ENCODE measurements at places on chromosomes 2 and 18.
A peak's percentile ranks its signal among the peaks of the same experiment; 100 is the strongest.

DNA sequence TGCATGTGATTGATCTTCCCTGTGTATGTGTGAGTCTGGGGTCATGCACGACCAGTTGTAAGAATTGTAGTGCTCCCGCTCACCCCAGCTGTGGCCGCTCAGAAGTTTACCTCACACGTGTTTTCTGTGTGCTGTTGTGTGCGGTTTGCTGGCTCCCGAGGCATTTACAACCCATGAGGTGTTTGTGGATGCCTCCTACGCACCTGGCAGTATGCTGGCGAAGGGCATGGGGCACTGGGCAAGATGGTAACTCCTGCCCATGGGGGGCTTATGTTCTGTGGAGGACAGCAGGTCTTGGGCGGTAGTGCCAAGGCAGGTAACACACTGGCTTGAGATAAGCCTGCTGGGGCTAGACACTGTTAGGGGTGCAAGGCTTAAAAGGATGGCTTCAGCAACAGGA, 102.6 kb upstream of the HS6ST1 start:
- DNase-seq, result no peak

GRCh38 chr2:57876313-57876712, 170.3 kb upstream of the VRK2 start:
- DNase-seq, result no peak

- DNase-seq, result no peak
Measured at GRCh38 chr2:234411793-234412192, 85.1 kb downstream of the ARL4C start.

DNA sequence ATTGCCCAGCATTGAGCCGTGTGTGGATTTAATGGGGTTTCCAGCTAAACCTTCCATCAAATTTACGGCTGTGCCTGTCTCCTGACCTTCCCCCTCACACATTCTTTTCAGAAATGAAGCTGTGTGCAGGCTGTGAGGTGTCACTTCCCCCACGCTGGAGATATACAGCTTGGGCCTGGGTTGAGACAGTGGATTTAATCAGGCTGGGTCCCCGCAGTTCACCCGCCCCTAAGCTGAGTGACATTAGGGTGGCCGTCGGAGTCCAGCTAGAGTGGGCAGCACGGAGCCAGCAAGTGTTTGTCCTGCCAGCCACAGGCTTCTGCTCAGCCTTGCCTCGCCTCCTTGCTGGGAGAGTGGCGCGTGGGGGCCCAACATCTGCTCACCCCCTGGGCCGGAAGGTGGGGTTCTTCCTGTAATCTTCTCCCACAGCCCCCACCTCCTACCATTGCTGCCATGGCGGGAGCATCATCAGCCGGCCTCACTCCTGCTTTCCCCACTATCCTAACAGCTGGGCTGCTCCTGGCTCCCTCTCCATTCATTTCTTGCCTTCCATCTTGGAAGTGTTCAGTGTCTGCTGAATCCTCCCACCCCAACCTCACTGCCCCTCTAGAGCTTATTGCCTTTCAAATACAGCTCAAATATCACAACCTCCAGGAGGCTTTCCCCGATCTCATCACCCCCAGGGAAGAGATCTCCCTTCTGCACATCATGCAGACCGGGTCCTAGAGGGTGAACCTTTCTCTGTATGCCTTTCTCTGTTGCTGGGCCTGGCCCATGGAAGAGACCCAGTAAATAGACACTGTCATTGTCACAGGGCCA, 149.0 kb downstream of the GLI2 start:
- no peak for DNase-seq

DNA sequence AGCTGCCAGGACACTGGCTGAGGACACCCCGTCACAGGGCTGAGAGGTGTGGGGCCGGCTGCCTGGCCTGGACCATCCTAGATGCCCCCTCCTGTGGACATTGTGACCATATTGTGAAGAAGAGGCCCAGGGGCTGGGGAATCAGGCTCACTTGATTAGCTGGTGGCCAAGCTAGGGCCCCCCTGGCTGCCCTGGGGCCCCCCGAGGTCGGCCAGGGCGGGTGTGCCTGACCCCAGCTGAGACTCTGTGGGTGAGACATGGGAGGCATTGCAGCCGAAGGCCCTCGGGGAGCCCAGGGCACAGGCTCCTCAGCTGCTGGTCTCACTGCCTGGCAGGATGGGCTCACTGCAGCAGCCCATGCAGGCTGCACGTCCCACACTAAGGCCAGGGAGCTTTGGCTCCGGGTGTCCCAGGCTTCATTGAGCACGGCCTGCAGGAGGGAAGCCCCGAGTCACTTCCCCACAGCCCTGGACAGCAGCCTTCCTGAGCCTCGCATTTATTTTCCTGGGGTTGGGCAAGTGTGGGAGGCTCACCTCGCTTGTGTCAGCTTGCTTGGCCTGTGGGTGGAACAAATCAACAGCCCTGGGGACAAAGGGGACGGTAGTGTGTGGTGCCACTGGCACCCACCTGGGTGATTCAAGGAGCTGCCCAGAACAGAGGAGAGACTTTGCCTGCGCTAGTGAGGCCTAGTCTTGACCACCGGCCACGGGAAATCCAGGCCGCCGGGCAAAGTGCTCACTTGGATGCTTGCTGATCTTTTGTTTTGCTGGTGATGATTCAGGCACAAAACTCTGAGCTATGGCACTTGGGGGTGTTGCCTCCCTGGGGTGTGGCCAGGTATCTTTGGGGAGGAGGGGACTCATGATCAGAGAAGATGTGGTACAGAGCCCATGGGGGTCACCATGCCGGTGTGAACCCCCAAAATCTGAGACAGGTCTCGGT, 1.3 kb downstream of the GAL3ST2 start:
- no peak for DNase-seq

DNA sequence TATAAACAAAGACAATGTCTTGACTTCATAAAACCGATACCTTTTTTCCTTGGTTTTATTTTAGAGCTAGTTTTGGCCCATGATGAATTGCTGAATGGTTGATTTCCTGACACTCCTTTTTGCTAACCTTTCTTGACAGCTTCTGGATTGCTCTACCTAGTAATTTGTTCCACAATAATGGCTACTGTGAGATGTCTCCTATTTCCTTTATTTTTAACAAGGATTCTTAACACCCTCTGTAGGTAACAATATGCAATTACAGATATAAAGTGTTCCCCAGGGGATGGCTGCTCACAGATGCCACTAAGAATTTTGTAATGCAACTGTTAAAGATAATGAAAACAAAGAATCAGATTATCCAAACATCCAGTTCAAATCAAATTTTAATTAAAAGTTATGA, 100.8 kb upstream of the ATP5MC3 start:
- DNase-seq, result peak; percentile 7

DNA sequence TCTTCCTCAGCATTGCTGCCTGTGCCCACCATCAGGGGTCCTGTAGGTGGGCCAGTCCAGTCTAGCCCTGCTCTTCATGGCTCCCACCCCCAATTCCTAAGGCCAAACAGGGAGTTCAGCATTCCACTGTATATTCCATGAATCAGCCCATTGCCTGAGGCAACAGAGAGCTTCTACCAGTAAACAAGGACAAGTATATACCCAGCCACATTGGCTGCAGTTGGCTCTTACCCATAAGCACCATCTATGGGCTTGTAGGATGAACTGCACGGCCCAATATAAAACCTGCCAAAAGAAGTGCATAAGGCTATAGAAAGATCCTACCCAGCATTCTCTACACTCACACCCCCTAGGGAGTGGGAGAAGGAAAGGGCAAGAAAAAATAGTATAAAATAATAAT, 95.1 kb upstream of the SALL3 start:
- DNase-seq, result no peak

DNA sequence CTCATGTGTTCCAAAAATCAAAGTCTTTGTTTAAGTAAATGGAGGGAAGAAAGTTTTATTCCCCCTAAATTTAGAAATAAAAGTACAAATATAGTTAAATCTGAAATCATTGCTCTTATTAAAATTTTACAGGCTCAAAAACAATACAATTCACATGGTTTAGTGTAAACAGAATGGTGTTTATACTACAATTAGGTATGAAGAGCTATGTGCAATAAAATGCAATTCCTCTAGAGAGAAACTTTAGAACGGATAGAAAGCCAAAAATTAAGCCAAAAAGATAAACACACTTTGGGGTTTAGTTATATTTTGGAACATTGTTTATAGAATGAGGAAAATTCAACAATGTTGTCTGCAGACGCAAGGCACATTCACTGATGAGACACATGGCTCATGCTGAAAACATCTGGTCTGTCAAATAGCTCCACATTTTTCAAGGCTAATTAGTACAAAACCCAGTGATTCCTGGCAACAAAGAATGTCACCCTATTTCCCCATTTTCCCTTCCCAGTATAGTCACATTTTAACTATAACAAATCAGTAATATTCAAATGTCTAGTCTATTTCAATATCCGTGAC, 103.3 kb downstream of the EXOC6B start:
- no peak for DNase-seq

DNA sequence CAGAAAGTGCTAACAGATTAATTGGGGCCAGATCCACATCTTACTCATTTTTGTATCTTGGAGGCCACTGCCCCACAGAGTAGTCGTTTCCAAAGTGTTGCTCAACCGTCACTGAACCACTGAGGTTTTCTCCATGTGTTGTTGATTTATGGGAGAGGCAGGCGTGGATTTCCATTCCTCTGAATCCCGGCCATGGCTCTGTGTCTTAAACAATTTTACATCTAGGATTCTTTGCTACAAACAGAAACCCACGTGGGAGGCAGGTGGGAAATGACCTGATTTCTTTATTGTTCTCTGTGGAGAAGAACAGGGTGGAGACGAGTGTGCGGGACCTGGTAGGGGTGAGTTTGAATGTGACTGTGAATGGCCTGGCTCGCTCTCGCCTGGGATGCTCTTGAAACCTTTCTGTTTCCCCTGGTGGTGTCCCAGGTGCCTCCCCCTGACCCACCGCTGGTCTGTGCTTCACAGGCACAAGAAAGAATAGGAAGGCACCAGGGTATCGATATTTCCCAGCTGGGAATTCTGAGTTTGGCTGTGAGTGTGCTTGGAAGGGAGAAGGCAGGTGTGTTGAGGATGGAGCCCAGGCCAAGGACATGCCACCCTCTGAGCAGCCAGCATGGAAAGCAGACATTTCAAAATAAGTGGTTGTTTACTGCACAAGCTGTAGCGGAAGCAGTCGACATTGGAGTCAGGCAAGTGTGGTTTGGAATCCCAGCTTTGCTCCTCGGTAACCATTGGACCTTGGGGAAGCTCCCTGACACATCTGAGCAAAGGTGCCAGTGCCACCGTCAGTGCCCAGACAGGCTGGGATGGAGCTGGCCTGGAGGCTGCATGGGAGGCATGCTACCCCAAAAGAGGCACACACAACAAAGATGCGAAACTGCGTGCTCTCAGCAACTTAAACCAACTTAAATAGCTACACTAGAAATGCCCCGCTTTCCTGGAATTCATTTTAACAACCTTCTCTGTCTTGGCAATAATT, 50.0 kb downstream of the LPIN1 start:
- DNase-seq, result no peak

DNA sequence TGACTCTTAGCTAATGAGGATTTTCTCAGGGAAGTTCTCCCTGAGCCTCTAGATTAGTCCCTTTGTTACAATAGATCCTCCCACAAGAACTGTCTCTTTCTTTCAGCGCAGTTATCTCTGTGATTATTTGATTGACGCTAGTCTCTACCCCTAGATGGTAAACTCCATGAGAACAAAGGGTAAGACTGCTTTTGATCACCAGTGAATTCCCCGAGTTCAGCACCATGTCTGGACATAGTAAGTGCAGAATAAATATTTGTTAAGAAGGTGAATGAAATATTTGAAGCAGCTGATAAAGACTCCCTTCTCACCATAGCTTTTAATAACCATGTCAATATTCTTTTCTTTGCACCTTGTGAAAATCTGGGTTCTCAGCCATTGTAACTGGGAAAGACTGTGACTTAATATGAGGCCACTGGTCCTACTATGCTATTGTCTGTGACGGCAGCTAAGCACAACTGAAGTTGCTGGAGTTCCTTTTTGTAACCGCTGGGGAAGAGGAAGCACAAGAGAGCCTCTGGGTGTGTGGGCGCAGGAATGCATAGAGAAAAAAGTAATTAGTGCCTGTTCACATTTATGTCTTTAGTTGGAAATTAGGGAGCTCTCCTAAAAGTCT, 214.7 kb downstream of the TGIF1 start:
- DNase-seq, result peak; percentile 85

DNA sequence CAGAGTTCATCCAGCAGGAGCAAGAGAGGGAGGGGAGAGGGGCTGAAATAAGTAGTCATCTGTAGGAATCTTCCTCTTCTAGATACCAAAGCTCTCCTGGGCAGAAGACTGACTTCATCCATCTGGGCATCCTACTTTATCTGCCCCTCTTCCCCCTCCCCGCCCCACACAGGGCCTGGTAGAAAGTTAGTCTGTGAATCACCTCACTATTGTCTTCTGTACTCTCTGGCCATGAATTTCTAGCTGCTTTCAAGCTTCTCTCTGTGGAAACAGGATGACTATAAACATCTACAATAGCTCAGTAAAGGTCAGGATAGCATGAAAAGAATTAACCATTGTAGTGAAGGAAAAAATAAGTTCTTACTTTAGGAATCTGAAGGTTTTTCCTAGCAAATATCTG, 47.7 kb upstream of the RNU4ATAC start:
- no peak for DNase-seq

GRCh38 chr2:197464175-197464574, 10.8 kb downstream of the COQ10B start:
- DNase-seq, result no peak

GRCh38 chr2:207920721-207921120, 104.6 kb downstream of the PLEKHM3 start:
- DNase-seq, result no peak

DNA sequence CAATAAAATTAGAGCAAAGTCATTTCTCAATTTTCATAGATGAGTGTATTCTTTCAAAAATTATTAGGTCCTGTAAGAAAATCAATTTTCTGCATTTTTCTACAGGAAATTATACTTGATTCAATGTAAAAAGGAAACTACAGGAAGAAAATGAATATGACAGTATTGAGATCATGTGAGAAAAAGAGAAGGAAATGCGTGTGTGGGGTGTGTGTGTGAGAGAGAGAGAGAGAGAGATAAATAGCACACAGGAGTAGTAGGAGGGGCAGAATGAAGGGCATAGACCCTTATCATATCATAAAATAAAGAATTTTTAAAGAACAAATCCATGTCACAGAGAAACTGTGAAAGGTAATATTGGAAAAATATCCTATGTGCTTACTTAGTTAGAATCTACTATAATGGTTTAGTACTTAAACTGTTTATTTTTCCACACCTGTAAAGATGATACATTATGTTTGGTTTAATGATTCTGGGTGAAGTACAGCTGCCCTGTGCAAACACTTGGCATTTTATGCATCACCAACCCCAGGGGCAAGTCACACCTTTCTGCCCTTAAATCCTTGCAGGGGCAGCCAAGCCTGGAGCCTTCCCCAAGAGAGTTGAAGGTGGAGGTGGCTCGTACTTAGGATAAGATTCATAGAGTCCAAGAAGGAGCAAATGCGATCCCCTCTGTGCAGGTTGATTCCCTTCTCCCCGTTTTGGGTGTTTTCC, 276.4 kb downstream of the TGIF1 start:
- DNase-seq, result peak; percentile 53

GRCh38 chr18:22634464-22634863, 216.7 kb upstream of the CTAGE1 start:
- DNase-seq, result no peak

DNA sequence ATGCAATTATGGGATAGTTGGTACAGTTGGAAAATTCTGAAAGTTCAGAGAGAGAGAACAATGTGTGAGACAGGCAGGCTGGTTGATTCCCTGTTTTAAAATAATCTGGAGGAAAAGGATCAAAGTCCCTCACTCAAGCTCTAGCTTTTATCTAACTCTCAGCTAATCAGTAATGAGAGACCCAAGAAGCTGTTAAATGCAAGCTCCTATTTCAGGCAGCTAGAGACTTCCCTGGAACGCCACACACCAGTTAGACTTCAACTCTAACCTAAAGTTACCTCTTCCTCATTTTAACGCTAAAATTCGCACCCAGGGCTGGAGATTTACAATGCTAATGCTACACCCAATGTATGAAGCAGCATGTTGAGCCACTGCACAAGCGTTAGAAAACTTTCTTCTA, 243.1 kb downstream of the EN1 start:
- DNase-seq, result no peak

- DNase-seq, result peak; percentile 52
Measured at GRCh38 chr18:22324191-22325131, 93.3 kb downstream of the CTAGE1 start.
